Tracheal epithelial cell (primary cell): ENCODE measurements at places on chromosomes 3 and 15. TPM values are rescaled to one million over a fixed set of nuclear protein-coding genes. Genes with fewer than 3 reads are reported as not detected.

KLHL40 gene
- not detected in 2 replicates for total RNA-seq

ZNF385D gene
- total RNA-seq: 0.72 TPM in 1 of 2 replicates, not detected in the other

FAM81A gene
- 0.21 and 0.72 TPM in 2 replicates for total RNA-seq

SLC38A3 gene
- not detected in 2 replicates for total RNA-seq

PLA2G4E gene
- total RNA-seq: 0.21 and 0.96 TPM in 2 replicates

MRPS11 gene
- total RNA-seq: 14.5 and 23.4 TPM in 2 replicates

ZMYND10 gene
- 0.24 and 1.9 TPM in 2 replicates for total RNA-seq

TMEM266 gene
- 0.48 and 0.85 TPM in 2 replicates for total RNA-seq

GOLGA6A gene
- not detected in 2 replicates for total RNA-seq

PLSCR5 gene
- not detected in 2 replicates for total RNA-seq

CLEC3B gene
- total RNA-seq: not detected in 2 replicates

MST1 gene
- total RNA-seq: 8.3 and 9.4 TPM in 2 replicates

BSN gene
- under 0.01 TPM in 1 of 2 replicates, not detected in the other for total RNA-seq

CCDC191 gene
- 0.96 and 1.7 TPM in 2 replicates for total RNA-seq

LINS1 gene
- total RNA-seq: 11.6 and 13.6 TPM in 2 replicates

HIGD2B gene
- not detected in 2 replicates for total RNA-seq

CLN6 gene
- 7.5 and 7.9 TPM in 2 replicates for total RNA-seq

FOXP1 gene
- total RNA-seq: 20.2 and 20.5 TPM in 2 replicates

ACKR2 gene
- 0.96 and 1.7 TPM in 2 replicates for total RNA-seq

NRG4 gene
- not detected in 2 replicates for total RNA-seq

BUB1B gene
- total RNA-seq: 1.7 and 2.3 TPM in 2 replicates

RBPMS2 gene
- not detected in 2 replicates for total RNA-seq

GHRL gene
- not detected in 2 replicates for total RNA-seq

TMEM207 gene
- total RNA-seq: not detected in 2 replicates

GOLGA6L7 gene
- total RNA-seq: not detected in 2 replicates

ITPKA gene
- 1.5 and 1.9 TPM in 2 replicates for total RNA-seq

CP gene
- 0.21 and 0.48 TPM in 2 replicates for total RNA-seq

FAM3D gene
- total RNA-seq: 0.72 and 4.5 TPM in 2 replicates

CACNA2D3 gene
- total RNA-seq: 0.48 TPM in 1 of 2 replicates, not detected in the other

POLQ gene
- 1.4 and 5.5 TPM in 2 replicates for total RNA-seq

SPATA12 gene
- total RNA-seq: not detected in 2 replicates

AP4E1 gene
- 12.5 and 18.3 TPM in 2 replicates for total RNA-seq

NUSAP1 gene
- 3.6 and 10.8 TPM in 2 replicates for total RNA-seq

GP9 gene
- not detected in 2 replicates for total RNA-seq

TP63 gene
- 73.3 and 129 TPM in 2 replicates for total RNA-seq

NAALADL2 gene
- total RNA-seq: 0.21 and 2.2 TPM in 2 replicates

FAM107A gene
- total RNA-seq: 0.24 TPM in 1 of 2 replicates, not detected in the other

P2RY13 gene
- not detected in 2 replicates for total RNA-seq

ZWILCH gene
- 9.2 and 11.3 TPM in 2 replicates for total RNA-seq
